ENCODE measurements at places on chromosomes 5 and 9.

- no peak for DNase-seq
Measured at GRCh38 chr5:151257731-151258181, 4.8 kb downstream of the GM2A start.

DNA sequence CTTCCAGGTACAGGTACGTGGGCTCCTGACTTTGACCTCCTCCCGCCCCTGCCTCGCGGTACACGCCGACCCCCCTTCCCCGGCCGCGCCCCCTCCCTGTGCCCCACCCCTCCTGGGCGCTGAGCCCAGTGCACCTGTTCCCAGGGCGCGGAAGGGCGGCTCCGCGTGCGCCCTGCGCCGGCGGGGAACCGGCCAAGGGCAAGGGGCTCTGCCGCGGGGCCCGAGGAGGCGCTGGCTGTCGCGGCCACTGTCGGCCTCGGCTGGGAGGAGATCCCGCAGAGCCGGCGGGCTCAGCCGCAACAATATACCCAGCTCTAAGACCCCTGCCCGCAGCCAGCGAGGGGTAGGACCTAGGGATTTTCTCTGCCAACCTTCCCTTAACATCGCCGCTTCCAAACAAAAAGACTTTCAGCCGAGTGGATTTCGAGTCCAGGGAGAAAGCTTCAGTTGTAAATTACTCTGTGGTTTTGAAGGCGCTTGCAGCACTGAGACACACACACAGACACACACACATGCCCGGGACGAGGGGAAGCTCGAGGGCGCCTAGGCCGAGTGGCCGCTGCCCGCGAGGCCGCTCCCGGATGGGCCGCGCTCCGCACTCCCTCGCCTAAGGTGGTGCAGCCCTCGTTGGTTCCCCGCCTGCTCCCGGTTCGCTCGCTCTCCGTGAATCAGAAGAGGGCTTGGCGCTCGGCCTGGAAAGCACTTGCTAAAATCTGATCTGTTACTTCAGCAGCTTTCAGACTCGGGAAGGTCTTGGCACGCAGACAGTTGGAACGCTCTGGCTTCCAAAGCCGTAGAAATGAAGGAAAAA, 1.2 kb downstream of the FGF18 start:
- no peak for DNase-seq

DNA sequence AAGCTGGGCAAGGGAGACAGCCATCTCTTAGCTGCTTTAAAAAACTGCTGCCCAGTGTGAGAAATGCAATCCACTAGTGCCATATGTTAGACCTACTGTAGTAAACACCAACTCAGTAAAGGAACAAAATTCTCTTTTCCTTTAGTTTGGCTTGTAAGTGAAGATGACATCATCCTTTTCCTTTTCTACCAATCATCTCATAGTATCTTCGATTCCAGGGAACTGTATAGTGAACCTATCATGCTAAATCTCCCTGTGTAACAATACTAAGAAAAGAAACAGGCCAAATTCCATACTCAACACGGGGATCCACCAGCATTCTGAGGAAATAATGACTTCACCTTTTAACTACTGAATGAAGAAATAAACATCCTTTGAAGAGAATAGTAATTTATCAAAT, 100.1 kb downstream of the RAPGEF6 start:
- no peak for DNase-seq

DNA sequence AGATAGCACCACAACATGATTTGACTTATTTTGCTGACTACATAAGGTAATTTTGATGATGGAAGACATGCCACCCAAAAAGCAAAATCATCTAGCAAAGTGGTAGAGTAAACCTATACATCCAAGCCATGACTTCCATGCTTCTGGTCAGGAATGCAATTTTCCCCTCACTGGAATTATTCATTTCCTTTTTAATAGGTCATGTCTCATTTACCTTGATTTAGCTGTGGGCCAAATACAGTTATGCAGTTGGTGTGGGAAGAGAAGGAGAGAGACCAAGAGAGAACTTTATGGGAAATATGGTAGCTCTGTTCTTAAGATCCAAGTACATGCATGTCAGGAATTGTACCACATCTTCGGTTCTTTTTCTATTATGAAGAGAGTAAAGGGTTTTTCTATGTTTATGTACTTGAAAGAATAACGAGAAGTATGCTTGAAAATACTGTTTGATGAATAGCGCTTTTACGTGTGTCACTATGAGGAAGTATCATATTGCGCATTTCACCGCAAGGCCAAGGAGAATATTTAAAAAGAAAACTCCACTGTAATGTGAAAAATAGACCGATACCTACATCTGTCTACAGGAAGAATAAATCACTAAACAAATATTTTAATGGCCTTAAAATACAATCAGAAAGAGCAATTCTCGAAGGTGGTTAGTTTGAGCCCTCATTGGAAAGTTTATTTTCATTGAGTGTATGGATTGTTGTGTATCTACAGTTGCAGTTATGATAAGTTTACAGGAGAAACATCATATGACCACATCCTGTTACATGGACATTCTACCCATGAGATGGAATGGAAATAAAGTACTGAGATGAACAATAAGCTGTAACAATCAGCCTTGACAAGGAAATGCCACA, 134.0 kb downstream of the FOXD1 start:
- DNase-seq: no peak

- no peak for DNase-seq
Measured at GRCh38 chr5:116144103-116144502, 59.3 kb downstream of the COMMD10 start.

DNA sequence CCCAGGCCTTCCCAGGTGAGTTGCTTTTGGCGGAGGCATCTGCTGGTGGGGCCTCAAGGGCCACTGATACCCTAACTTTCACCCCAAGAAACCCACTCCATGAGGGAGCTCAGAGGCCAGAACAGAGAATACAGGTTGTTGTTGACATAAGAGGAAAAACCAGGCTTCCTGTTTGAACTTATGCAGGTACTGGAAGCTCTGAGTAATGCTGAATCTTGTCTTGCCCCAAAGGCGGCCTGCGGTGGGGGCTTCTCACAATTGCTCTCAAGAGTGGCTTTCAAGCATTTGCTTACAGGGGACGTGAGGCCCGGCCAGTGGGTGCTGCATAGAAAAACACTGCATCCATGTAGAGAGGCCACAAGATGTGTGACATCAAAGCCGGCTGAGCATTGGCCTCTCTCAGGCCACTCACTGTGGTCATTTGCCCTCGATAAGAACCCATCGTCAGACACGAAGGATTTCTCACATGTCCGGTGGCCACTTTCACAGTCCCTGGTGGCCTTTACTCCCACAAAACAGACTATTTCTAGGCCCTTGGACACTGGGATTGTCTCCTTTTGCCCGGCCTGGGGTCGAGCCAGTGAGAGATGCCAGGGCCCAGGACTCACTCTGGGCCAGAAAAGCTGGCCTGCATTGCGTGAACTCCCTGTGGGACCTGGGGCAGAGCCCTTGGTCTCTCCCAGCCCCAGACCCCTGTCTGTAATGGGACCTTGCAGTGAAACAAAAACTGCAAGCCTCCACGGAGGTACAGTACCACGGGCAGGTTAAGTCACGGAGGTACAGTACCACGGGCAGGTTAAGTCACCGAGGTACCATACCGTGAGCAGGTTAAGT, 34.5 kb upstream of the TCF7 start:
- DNase-seq: peak; percentile 55

GRCh38 chr9:20479419-20480155, 142.7 kb downstream of the MLLT3 start:
- no peak for DNase-seq

DNA sequence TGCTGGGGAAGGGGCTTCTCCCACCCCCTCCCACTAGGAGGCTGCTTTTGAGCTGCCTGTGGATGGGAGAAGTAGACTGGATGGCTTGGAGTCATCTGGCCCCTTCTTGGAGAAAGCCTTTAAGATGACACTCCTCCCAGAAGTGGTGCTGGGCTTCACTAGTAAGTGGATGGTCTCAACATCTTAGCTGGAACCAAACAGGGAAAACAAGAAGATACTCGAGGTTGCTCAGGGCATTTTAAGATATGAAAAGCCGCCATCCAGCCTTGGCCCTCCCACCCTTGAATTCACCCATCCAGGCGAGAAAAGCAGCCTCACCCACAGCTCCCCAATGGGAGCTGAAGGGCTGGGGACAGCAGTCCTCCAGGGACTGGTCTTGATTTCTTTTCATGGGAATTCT, 7.8 kb upstream of the SMIM32 start:
- DNase-seq: no peak

DNA sequence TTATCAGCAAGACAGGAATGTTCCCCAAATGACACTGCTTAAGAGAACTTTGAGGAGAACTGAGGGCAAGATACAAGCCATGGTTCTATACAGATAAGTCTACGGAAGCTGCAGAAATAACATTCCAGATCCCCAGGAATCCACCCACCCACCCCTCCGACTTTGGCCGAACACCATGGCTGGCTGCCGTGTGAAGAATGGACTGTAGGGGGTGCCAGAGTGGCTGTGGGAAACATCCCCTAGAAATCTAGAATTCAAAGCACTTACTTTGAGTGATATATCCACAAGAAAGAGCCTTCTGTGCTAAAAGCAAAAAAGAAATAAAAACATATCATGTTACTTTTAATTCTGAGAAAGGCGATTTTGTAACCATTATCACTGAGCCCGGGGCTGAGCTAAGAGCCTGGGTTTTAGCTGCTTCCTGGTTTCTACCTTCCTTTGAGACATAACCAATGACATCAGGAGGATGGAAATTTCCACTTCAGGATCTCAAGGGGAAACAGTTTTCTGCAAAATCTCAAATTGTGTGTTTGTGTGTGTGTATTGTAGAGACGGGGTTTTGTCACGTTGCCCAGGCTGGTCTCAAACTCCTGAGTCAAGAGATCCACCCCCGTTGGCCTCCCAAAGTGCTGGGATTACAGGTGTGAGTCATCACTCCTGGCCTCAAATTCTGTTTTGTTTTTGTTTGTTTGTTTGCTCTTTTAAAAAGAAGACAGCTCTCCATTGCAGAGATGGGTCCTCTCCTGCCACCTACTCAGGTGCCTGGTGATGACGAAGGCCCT, 36.4 kb downstream of the GGTA1 start:
- no peak for DNase-seq

DNA sequence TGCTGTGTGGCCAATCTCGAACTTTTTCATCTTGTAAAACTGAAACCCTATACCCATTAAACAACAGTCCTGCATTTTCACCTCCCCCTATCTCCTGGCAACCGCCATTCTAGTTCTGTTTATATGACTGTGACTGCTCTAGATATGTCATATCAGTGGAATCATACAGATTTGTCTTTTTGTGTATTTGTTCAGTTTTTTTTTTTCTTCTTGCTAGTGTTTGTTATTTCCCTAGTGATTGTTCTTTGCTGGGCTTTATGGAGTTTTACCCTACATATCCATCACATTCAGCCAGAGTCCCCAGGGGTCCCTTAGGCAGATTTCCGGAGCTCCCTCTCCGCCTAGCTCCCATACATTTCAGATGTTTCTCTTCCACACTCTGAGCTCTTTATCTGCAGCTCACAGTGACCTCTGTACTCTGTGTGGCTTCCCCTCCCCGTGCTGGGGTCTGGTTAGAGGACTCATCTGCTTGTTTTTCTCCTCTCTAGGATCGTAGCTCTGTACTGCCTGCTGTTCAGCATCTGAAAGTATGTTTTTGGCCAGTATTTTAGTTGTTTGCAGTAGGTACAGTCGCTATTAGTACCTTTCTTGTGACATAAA, 25.1 kb upstream of the CARTPT start:
- DNase-seq: no peak

DNA sequence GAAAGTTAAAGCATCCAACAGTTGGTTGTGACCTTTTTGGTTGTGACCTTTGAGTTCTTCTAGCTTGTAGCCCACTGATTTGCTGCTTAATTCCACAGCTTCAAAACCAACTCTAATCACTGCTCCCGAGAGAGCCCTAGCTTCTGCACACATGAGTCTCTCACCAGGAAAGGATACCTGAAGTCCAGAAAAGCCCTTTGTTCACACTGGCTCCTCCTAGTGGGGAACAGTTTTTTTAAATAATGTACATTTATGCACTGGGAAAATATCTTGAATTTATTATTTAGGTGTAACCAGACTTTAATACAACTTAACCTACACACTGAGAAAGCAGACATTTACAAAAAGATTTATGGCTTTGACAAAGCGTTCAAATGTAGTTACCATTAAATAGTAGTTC, 120.2 kb upstream of the CCDC152 start:
- no peak for DNase-seq

- DNase-seq: no peak
Measured at GRCh38 chr9:134323741-134324358, 2.4 kb upstream of the RXRA start.

DNA sequence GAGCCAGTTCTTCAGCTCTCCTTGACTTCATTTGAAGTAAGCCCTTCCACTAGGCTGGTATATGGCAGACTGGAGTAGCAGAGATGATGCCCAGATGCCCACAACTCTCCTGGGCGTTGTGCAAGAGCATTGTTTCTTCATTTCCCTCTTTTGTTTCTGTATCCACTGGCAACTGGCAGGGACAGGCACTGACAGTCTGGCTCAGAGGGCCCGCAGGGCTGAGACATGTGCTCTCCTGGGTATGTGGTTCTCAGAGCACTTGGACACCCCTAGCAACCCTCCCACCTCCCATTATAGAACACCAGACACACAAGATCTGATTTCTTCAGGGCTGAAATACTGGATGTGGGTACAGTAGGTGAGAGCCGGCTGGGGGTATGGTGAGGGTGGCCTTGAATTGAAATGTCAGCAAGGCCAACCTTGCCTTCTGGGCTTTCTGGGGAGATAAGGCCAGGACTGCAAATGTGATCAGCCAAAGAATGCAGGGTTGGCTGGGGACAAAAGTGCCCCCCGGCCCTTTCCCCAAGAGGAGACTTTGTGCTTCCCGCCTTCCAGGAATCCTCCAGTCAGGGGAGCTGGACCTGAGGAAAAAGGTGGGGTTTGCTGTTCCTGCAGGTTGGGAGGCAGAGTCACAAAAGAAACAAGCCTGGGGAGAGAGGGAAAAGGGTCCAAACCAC, 28.6 kb upstream of the CTNNA1 start:
- peak; percentile 14 for DNase-seq

- no peak for DNase-seq
Measured at GRCh38 chr5:59660737-59661136, 232.8 kb downstream of the PDE4D start.

- peak; percentile 53 for DNase-seq
Measured at GRCh38 chr5:14574891-14575508, 6.6 kb upstream of the OTULINL start.

DNA sequence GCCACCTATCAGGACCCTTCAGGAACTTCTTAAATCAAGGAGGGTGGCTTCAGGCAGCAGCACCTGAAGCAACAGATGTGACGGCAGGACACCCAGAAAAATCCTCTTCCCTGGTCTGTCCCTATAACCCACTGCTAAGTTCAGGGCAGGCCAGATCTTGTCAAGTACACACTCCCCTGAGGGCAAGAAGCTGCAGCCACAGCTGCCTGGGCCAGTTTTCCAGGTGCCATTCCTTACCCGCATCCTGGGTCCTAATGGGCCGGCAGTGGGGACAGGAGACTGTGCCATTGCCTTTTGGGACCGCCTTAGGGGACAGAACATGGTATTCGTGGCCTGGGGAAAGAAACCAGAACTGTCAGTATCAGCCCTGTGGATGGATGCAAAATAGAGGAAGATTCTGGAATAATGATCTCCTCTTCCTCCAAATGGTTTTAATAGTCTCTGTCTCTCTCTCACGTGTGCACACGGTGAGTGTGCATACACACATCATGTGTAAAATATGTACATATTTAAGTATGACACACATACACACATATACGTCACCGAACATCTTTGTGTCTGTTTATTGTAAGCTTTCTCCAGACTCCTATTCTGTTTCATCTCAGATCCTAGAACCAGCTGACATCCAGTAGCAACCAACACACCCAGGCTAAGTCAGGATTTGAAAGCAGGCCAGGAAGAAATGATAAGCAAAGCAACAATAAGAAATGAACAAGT, 14.0 kb downstream of the ORM2 start:
- DNase-seq: no peak
